Stimulated activated CD8-positive, alpha-beta memory T cell treated with anti-CD3 and anti-CD28 coated beads, Interleukin-2, amount 100 ng/mL, for 48 hours (primary cell): ENCODE measurements at places on chromosomes 4 and X.

- DNase-seq, result no peak
Observed at GRCh38 chrX:68646421-68646820, 1.0 kb upstream of the STARD8 start.

DNA sequence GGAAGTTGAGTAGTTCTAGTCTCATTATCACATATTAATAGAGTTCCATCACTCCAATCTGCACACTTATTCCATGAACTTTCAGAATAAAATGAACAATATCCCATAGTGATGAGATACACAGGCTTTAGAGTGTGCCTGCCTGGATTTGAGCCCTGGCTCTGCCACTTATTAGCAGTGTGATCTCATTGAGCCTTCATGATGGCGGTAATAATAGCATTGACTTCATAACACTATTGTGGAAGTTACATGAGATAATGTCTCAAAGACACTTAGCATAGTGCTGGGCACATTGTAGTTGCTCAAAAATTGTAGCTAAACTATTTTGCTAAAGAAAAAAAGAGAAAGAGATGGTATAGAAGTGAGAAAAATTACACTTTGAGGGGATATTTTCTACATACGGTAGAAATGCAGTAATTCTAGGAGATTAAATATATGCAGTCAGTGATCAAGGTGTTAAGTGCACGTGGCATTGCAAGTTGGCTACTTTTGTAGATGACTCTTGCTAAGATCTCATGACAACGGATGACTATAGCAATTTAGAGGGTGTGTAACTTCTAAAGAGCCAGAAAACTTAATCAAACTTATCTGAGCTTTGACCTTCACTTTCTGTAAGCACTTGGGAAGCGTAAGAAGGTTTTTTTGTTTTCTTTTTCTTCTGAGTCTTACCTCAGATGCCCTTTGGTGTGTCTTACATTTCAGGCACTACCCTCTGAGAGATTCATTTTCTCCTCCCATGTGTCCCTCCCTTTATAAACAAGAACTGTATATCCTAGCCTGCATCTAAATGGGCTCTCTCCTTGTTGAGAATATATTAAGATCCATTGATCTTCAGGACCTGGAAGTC lies 380.6 kb upstream of the NR3C2 start:
- no peak for DNase-seq

DNA sequence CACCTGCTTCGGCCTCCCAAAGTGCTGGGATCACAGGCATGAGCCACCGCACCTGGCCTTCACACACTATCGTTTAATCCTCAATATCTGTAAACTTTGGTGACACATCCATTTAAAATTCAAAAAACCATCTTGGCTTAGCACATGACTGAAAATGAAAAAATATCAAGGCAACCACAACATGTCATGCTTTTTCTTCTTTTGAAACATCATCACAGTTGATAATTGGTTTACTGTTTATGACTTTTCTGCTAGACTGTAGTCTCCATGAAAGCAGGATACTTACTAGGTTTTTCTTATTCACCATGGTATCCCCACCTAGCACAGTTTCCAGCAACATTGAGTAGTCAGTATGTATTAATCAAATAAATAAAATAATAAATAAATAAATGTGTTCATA lies 11.0 kb downstream of the GNRHR start:
- no peak for DNase-seq

DNA sequence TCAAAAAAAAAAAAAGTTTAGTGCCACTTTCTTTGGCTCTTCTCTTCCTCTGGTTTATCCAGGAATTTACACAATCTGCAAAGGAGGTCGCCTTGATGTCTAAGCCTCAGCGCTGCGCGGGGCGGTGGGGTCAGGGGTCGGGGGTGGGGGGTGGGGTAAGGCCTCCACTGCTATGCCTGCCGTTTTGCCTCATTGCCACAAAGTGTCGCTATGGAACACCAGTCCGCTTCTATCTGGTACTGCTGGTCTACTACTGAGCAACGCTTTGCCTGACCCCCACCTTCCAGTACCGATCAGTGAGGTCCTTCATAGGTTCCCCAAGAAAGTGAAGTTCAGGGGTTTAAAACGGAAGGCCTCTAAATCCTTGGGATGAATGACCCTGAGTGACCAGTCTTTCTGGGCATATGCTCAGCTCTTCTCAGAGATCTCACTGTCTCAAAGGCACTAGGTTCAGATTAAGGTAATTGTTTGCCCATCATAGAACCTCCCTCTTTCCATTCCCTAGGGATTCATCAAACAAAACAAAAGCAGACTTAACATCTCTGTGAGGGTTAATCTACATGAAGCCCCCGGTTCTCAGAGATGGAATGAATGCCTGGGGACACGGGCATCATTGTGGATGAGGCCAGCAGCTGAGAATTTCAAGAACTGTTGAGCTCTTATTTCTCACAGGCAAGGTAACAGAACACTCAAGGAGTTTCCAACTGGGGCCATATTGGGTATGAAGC lies 16.9 kb upstream of the TSR2 start:
- no peak for DNase-seq

GRCh38 chrX:44344687-44345086 lies 1.2 kb upstream of the EFHC2 start:
- no peak for DNase-seq

- DNase-seq, result no peak
Observed at GRCh38 chr4:124409044-124409443, 303.5 kb downstream of the ANKRD50 start.

DNA sequence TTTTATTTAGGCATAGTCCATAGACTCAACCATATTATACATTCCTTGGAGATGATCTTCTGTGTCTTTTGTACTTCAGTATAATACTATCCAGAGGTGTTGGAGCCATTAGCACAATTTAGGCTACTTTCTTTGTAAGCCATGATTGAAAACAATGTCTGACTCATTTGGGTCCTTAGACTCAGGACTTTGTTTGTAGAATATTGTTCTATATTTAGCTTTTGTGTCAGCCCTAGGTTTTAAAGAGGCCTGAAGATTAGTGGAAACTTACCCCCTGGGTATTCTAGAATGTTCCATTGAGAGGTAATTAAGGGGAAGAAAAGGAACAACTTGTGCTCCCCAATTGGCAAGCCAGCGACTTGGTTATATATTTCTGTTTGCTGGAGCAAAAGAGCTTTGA lies 145.2 kb upstream of the SCML1 start:
- no peak for DNase-seq

- no peak for DNase-seq
Observed at GRCh38 chrX:9163214-9163709, 129.3 kb upstream of the FAM9B start.

GRCh38 chr4:139589336-139590018 lies 33.5 kb upstream of the SETD7 start:
- DNase-seq, result no peak

DNA sequence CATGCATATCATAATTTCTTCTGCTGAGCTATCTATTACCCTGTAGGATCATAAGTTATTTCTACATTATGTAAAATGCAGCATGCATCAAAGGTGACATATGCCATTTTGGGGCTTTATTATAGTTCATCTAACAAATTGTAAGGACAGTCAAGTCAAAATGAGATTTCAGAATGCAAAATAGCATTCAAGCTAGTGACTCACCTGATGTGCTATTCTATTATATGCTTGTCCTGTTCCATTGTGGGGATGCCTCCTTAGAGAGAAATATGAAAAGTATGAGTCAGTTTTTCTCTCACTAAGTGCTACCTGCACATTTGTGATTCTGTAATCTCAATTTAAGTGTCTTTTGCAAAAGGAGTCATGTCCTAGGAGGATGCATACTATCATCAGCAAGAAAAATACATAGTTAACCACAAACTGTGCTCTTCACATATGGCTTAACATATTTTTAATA lies 647.0 kb upstream of the PCDH10 start:
- DNase-seq, result no peak

DNA sequence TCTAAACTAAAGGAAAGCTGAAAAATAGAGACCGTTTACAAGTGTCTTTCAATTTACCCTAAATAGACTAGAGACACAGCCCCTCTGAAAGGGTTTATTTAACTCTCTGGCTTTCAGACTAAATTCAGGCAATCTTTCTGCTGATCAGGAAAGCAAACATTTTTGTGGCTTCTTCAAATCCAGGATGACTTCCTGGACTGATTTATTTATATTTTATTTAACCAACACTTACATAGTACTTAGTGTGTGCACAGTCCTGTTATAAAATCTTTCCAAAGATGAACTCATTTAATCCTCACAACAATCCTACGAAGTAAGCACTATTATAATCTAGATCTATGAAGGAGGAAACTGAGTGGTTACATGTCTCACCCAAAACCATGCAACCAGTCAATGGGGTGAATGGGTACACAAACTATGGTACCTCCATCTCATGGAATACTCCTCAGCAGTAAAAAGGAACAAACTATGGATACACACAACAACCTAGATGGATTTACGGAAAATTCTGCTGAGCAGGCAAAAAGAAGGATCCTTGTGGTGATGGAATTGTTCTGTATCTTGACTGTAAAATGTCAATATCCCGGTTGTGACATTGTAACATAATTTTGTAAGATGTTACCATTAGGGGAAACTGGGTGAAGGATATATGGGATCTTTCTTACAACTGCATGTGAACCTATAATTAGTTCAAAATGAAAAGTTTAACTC lies 64.1 kb upstream of the MAMLD1 start:
- no peak for DNase-seq

DNA sequence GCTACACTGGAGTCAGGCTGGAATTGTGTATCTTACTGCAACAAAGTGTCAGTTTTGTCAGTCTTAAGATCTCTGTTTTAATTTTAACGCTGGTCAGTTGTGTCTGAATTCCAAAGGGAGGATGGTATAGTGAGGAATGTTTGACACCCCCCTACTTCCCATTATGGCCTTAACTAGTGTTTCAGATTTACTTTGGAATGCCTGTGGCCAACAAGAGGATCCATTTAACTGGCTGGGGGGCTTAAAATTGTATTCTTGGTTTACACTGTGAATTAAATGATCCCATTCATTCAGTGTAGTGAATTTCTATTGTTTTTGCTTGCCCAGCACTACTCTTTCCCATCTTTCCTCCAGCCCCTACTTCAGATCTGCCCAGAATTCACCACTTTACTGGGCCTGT lies 75.8 kb upstream of the IQCM start:
- no peak for DNase-seq

GRCh38 chrX:98459669-98460068 lies 1576.0 kb downstream of the RPA4 start:
- DNase-seq, result no peak

DNA sequence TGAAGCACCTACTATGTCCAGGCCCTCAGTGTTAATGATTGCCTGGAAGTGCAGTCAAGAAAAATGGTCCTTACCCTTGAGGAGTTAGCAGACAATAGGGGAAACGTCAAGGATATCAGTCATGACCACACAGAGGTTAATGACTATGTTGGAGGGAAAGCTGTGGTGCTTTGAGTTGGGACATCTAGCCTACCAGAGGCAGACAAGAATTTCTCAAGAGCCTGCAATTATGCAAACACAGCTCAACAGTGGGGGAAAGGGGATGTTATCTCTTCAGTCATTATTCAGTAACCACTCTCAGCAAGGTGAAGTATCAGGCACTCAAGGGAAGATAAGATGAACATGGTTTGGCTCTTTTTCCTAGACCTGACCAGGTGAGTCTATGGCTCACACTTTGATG lies 7.0 kb upstream of the FGFBP1 start:
- no peak for DNase-seq

DNA sequence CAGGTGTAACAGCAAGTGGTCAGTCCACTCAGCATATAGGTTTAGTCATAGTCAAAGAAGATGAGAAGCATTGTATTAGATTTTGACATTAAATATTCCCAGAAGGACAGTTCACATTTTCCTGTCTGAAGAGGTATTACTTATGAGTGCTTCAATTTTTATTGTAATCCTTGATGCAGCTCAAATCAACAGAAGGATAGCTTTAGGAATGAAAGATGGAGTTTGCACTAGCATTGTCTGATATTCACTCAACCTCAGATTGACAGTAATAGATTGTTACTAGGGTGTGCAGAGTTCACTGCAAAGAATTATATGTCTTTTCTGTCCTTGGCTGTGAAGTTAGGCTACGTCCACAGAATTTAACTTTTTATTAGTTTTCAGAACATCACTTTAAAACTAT lies 764.3 kb upstream of the AADAT start:
- no peak for DNase-seq

DNA sequence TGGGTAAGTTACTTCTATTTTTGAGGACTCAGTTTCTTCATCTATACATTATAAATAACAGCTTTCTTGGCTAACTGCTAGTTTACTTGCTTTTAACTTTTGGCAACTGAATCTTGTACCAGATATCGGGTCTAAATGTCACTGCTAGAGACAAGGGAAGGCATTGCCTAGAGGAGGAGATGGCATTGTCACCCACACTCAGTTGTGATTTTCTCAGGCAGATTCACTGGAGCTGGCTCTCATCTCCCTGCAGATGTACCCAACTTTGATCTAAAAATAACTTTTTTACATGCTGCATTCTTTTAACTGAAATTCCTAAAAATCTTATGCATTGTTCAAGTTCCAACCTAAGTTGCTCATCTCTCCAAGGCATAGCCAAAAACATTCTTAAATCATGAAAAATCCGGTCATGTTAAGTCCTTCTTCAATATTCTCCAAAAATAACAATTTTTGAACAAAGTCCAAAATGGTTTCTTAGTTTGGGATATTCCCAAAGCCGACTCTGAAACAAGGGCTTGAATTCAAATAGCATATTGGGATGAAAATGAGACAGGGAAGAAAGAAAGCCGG lies 469.0 kb upstream of the BOD1L1 start:
- no peak for DNase-seq

DNA sequence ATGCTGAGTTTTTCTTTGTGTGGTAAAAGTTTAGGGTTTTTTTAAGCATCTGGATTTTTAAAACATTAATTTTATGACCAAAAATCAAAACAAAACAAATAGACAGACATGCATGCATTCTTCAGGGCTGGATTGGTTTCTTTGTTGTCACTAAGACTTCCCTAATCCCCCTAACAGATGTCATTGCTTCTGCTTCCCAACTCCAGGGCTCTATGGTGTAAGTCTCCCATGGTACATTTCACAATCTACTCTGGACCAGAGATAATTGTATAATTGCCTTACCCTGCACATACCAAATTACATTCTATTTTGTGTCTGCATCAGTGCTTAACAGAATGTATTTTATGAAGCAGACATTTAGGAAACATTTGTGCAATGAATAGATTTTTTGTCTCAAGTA lies 529.1 kb upstream of the SMIM31 start:
- no peak for DNase-seq

GRCh38 chr4:105128208-105128607 lies 18.5 kb upstream of the TET2 start:
- DNase-seq, result no peak

DNA sequence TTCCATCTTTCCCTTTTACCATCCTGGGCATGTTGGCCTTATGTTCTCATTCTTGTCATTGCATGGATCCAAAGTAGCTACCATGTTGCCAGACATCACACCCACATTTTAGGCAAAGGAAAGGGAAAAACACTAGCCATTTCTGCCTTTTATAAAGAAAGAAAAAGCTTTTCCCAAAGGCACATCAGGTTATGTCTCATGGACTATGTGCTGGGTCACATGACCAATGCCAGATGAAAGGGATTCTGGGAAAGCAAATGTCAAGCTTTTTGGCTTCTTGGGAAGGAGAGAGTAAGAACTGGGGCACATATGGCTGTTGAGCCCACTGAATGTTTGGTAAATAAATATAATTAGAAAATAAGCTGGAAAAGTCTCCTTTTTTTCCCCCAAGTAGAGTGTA lies 4.3 kb upstream of the SOD3 start:
- DNase-seq, result no peak

- no peak for DNase-seq
Observed at GRCh38 chrX:31934842-31935370, 863.1 kb upstream of the FTHL17 start.

GRCh38 chrX:137565318-137565904 lies 516 bp upstream of the ZIC3 start:
- no peak for DNase-seq

- no peak for DNase-seq
Observed at GRCh38 chr4:150117094-150117493, 38.8 kb downstream of the DCLK2 start.
